ENCODE measurements at places on chromosomes 6 and 20.

- DNase-seq = no peak
These were observed 71.6 kb downstream of the TFAP2A start for GRCh38 chr6:10343320-10343719.

GRCh38 chr6:14113976-14114375 lies 3.6 kb upstream of the CD83 start:
- DNase-seq = no peak

GRCh38 chr6:69881322-69882151 lies 15.2 kb downstream of the COL19A1 start:
- DNase-seq = no peak

- DNase-seq = no peak
These were observed 119.5 kb upstream of the SGK1 start for GRCh38 chr6:134437376-134437775.

GRCh38 chr20:20207291-20207690 lies 155.0 kb downstream of the CFAP61 start:
- no peak for DNase-seq

DNA sequence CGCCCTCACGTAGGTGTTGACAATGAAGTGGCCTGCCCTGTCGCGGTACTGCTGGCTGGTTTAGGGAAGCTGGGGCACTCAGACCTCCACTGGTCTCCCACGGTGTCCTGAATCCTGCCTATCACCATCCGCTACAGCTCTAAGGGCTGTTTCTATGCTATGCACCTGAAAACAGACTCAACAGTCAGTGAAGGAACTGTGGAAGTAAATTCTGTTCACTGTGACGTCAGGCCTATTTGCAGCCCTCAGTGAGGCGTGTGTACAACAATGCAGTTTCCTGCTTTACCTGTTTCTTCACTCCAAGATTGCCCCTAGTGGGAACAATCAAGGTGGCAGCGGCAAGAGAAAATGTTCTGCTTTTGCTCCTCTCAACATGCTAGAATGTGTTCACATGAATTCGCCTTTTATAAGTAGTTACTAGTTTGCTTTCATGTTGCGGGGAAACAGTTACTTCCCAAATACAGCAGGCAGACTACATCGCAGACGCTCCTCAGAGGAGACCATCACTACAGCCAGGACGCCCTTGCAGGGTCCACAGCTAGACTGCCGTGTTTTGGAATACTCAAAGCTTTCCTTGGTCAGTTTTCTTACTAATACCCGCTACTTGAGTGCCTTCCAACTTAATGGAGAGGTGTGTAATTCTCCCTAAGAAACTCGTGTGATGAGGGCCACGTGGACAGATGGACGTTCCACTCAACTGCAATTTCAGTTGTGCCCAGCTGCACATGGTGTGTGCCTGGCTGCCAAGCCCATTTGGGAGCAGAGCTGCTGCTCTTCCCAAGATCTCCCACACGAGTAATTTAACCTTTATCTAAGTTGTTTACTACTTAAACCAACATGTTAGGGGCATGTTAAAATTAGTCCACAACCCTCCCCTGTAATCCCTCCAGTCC lies 25.4 kb downstream of the DIDO1 start:
- peak; percentile 83 for DNase-seq

- no peak for DNase-seq
These were observed 10.5 kb upstream of the EPB41L2 start for GRCh38 chr6:131073577-131073976.

GRCh38 chr20:23640018-23640601 lies 2.4 kb upstream of the CST3 start:
- no peak for DNase-seq

- no peak for DNase-seq
These were observed 186.7 kb upstream of the CST7 start for GRCh38 chr20:24762371-24762770.

DNA sequence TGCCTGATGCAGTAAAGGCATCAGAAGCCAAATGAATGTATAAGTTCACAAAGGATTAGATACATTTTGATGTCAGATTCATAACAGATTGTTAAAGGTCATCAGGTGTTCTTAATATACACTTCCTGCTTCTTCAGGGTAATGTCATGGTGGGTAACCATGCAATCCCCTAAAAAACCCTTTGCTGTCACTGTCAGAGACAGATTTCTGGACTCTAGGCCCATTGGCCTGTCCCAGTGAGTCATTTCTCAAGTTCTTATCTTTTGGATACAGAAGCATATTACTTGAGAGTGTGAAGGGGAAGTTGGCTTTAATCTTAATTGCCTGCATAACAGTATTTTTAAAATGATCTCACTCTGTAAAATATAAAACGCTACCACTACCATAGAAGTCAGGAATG lies 895.6 kb upstream of the MAP3K7 start:
- DNase-seq = no peak

Data from HuH-7 (cell line).